ENCODE measurements at places on chromosomes 12 and 14. TPM values are rescaled to one million over a fixed set of nuclear protein-coding genes. Genes with fewer than 3 reads are reported as not detected.

Gene SYNE3
- 22.0 TPM for total RNA-seq

Gene FLRT2
- total RNA-seq: 5.2 TPM

Gene DEPDC4
- 2.0 TPM for total RNA-seq

Gene CBLN3
- 2.3 TPM for total RNA-seq

Gene CCDC197
- total RNA-seq: not detected

Gene OR6C74
- total RNA-seq: not detected

Gene ABCC9
- total RNA-seq: 52.0 TPM

Gene PELI2
- total RNA-seq: 24.1 TPM

Gene KERA
- total RNA-seq: not detected

Gene TMCC3
- total RNA-seq: 8.3 TPM

Measured in breast epithelium (tissue), 4 donors.